ENCODE measurements at places on chromosomes 7 and 10.

DNA sequence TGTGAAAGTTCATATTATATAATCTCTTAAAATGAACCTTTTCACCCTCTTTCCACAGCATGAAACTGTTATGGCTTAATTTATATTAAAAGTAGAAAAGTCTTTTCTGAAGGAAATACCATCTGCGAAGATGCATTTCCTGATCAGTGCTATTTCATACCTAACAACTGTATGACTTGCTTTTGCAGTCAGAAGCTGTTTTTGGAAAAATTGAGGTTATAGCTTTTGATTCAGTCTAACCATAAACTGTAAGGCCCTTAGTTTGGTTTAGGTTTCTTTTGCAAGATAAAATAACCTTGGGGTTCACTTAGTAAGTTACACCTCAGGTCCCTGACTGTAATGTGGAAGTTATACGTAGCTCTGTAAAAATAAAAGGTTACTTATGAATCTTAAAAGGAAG, 22.7 kb upstream of the PARP12 start:
- DNase-seq = no peak

DNA sequence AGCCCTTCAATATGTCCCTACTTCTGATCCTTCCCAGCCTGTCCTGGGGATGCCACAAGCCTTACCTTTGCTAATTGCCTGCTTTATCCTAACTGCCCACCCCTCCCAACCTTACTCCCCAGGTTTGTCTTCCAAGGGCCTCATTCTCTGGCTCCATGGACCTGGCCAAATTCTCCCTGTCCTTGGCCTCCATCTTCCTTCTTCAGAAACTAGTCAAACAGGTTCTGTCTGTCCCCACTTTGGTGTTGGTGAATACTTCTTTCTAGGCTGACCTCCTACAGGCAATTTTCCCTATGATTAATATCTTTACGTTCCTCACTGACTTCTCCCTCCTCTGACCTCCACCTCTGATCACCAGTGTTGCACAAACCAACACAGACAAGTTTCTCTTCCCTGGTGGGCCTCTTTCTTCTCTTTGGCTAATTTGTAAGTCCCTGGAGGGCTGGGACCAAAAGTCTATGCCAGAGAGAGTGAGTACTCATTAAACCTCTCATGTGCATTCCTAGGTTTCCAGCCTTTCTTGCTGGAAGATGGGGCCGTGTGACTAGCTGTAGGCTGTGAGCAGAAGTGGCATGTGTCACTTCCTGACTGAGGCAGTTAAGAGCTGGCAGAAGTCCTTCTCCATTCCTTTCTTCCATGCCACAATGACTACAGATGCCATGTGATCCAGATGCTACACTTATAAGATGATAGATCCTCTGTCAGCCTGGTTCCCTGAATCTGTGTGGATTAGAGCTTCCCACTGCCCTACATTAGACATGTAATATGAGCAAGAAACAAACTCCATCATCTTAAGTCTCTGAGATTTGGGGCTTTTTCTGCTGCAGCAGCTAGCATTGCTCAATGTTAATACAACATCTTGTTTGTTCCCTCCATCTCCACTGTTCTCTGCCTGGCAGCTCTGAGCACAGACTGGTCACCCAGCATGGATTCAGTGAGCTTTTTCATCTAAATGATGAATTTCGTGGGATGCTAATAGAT, 382.7 kb downstream of the RPS24 start:
- no peak for DNase-seq

DNA sequence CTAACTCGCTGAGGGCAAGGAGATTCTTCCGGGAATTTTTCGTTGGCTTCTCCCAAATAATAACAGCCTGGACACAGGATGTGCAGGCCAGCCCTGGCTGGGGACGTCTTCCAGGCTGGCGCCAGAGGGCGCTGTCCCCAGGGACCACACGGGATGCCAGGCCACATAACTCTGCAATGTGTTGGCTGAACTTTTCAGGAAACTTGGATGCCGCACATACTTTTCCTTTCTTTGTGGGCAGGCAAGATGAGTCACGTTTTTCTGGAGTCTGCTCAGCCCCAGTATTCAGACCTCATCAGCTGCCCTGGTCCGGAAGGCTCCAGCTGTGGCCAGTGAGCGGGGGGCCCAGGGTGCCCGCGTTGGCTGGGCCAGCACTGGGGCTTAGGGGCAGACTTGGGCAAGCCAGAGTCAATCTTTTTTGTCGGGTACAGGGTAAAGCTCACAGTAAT, 122.7 kb downstream of the PRKAG2 start:
- DNase-seq = peak; percentile 94

GRCh38 chr10:28316696-28317095, 13.8 kb upstream of the MPP7 start:
- DNase-seq = no peak

DNA sequence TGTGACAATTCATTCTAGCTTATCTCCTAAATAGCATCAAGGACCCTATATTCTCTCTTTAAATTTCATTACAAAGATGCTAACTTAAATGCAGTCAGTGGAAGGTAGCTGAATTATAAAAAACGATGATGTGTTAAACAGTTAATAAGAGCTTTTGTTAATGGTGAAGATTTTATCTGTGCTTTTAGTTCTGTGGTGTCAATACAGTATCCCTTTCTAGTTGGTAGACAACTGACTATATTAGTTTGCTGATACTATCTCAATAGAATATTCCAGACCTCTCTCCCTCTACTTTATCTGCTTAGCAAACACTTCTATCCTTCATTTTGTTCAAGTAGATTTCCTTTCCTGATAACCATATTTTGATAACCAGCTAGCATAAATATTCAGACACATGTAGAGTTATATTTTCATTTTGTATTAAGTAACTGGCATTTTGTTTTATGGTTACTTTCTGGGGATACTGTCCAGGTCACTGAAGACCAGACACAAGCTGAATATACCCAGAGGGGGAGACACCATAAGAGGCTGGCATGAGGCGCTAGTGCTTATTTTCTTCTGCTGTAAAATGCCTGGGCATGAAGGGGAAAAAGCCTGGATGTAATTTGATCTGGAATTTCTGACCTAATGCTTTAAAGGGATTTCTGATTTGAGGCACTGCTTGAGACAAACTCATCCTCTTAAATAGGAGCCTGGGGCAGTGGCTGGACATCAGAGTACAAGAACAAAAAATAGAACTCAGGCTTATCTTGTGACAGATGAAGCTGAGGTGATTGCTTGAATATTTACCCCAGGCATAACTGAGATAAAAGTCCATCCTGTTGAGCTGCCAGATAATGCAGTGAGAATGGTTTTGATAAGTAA, 197.5 kb downstream of the MALRD1 start:
- no peak for DNase-seq

DNA sequence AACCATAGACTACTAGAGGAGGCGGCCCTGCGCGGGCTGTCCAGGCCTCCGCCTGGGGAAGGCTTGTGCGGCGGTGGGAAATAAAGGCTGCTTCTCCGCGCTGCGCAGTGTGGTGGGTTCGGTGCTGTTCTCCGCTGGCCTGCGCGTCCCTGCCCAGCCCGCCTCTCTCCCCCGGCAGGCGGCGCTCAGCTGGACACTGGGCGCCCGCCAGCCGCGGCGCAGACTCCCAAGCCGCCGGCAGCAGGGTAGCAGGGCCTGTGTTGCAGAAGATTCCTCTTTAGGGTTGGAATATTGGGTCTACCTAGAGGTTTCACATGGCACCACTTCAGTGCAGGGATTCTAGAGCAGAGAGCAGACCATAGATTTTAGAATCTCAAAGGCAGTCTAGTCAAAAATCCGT, 66.1 kb upstream of the ZPBP start:
- no peak for DNase-seq

DNA sequence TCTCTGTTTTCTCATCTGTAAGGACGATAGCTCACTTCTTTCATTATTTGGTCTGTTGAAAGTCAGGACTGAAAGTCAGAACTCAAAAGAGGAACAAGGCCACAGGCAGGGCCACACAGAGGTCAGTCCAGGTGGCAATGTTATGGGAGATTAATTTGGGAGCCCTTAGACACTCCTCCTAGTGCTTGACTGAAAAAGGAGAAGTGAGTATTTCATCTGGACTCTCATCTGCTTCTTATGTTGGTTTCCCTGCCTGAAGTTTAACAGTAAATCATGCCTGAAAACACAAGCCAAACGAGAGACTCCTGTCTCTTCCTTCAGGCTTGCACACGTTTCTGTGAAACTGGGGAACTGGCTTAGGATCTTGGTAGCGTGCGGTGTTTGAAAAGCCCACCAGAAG, 248.5 kb downstream of the BUB3 start:
- no peak for DNase-seq

DNA sequence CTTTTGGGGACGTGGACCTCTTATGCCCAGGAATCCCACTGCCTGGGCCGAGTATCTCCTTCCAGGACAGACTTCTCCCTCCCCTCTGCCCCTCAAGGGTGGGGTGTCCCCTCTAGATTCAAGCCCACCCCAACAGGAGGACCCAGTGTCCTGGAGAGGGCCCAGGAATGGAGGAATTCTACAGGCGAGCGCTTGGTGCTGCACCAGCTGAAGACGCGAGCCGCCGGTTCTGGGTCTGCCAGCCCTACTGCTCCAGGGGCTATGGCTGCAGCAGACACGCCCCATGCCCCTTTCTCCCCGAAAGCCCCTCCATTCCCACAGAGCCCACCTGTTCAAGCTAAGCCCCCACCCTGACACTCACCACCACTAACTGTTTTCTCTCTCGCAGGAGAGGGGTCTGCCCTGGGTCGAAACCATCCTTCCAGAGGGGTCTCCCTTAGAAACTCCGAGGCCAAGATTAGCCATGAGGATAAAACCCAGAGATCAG, 8.6 kb downstream of the CRYGN start:
- no peak for DNase-seq

DNA sequence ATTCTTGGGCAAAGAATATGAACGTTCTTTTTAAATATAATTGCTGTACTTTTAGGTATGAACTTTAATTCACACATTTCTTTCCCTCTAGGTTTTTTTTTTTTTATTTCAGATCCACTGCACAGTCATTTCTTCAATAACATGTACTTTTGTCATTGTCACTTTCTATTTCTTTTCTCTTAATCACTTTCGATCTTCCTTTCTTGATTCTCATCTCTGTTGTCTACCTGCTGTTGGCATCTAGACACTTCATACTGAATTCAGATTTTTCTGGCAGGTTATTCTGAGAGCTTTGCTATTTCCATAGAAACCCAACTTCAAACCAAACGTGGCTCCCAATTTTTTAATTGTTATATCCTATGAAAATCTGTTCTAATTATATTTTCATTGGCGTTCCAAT, 211.7 kb upstream of the KLF6 start:
- no peak for DNase-seq

GRCh38 chr7:13800694-13801448, 188.6 kb downstream of the ETV1 start:
- DNase-seq = no peak

DNA sequence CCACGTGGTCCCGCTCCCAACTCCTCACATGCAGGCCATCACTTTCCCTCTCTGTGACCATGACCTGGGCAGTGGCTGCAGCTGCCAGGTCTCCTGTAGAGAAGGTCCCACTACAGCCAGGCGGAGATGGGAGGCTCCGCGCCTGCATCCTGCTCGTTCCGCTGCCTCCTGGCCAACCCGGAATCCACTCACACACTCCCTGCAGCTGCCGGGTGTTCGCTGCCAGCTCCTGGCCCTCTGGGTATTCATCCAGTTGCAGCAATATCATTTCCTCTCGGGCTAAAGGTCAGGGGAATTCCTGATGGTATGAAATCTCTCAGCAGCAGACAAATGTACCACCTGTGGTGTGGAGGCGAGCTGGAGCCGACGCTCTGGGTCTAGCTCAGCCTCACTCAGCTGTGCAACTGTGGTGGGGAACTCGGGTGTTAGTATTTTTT, 65.7 kb downstream of the TLL2 start:
- DNase-seq = no peak

DNA sequence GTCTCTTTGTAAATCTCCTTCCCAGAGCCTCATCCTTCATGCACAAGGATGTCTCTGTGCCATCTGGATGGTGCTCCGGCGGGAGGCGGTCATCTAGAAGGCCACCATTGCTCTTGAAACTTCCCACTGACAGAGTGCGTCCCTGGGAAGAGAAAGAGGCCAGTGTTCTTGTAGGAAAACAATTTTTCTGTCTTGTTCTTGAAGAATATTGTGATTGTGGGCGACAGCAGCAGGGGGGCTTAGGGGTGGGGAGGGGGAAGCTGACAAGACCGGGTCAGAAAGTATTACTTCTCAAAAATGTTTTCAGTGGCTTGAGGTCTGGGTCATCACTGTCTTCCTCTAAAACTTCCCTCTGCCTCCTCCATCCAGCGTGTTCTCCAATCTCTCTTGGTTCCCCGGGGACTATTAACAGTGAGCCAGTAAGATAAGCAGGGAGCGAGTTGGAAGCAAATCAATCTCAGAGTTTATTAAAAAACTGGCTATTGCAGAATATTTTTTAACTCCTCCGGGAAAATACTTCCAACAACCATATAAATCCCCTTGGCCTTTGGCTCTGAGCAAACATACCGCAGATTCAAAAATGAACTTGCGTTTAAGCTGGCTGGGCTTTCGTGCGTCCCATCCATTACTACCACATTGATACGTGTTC, 597.8 kb upstream of the MGMT start:
- no peak for DNase-seq

DNA sequence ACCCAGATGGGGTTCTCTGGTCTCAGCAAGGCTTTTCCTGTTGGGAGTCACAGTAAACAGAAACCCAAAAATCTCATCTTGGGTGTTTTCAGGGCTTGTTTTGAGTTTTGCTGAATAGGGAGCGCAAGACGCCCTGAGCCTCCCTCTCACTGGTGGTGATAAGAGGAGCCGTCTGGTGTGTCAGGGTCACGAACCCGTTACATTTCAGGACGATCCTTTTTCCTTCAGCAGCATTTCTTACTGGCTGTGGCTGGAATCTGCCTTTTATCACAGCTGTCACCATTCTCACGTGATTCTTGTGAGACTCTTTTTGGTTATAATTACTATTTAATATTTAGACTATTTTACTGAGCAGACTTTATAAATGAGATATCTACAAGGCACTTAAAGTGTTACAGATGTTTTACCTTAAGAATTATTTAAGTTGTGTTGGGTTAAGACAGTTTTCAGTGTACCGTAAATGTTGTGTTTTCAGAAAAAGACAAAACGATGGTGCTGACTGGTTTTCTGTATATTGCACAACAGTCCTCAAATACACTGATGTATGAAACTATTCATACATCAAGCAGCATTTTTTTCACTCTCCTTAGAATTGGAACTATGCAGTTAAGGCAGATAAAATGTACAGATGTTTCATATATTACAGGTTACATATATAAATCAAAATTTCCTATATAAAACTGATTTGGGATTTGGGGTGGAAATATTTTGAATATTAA, 2.2 kb upstream of the GET4 start:
- DNase-seq = no peak

- no peak for DNase-seq
These were observed 79.1 kb downstream of the NAMPT start for GRCh38 chr7:106205621-106206222.

DNA sequence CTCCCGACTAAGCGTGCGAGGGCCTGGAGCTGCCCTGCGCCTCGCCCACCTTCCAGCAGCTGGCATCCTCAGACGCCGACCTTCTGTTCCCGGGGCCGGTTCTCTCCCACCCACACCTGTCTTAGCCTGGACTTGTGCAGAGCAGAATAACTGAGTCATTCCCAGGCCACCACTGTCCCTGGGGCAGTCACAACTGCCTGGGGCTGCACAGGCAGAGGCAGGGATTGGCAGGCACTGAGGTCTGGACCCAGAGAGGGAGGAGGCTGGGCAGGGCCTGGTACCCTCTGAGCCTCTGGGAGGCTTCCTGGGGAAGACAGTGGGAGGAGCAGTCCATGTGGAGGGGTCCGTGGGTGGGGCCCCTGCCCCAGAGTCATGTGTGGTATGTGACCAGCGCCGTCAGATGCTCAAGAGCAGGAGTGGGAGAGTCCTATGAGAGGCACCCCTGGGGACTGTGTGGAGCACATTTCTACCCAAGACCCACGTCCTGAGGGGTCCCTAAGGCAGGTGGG, 74.3 kb downstream of the NKX6-2 start:
- no peak for DNase-seq

All from SW480 (cell line).